Cortex of kidney (tissue), 1 donor: ENCODE measurements at places on chromosomes 2 and 18.

- no peak for DNase-seq
Measured at GRCh38 chr18:2846636-2847316, at the start of gene EMILIN2. TSS of gene EMILIN2 (plus strand) at chr18:2847006. CDS start at chr18:2847189, 183 bp downstream.

GRCh38 chr2:102048465-102048864, 56.7 kb downstream of the IL1R2 start:
- DNase-seq: no peak

GRCh38 chr18:48698707-48699106, 159.9 kb downstream of the CTIF start:
- no peak for DNase-seq

DNA sequence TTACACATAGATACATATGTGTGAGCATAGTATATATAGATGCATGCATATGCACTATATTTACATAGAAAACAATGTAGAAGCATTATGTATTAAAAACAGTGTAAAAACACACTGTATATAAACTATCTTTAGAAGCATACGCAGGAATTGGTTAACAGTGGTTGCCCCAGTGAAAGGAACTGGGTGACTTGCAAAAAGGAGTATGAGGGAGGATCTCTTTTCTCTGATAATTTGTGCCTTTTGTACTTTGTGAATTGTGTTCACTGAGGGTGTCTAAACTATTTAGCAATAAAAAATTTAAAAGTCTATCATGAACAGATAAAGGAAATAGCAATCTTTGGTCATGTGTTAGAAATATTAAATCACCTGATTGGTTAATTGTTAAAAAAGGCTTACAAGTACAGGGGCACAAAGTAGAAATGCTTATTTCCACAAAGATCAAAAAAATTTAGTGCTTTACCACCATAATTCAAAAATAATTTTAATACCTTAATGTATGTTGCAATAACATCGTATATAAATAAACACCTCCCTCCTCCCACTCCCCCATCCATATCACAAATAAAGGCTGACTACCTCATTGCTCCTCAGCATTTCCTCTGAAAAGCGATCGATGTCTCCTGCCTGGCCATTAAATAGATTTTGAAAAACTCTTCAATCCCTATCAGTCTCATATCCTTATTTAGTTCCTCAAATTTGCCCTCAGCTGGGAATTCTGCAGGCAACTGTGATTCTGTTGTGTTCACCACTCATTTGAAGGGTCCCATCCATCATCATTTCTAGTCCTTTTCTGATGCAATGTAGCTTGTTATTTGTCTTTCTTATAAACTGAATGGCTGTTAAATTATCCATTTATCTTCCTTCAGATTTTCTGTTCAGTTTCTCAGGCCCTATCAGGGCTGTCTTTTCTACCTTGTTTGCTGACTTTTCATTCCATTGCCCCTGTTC, 257.3 kb downstream of the AGPS start:
- DNase-seq: no peak

DNA sequence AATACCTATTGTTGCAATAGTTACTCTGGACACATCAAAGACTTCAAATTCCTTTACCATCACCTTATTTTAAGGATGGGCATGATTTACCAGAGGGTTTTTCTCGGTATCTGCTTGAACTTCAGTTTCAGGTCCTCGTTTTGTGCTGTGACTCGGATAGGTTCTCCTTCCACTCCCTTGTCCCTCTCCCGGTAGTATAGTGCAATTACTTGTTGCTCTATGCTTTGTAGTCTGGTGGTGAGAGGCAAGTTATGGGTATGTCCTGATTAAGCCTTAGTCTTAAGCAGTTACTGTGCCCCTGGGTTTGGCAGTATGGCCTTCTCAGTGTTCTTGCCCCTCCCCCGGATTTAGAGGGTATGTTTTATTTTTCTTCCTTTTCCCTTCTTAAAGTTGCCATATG, 96.6 kb downstream of the RHBDD1 start:
- no peak for DNase-seq

DNA sequence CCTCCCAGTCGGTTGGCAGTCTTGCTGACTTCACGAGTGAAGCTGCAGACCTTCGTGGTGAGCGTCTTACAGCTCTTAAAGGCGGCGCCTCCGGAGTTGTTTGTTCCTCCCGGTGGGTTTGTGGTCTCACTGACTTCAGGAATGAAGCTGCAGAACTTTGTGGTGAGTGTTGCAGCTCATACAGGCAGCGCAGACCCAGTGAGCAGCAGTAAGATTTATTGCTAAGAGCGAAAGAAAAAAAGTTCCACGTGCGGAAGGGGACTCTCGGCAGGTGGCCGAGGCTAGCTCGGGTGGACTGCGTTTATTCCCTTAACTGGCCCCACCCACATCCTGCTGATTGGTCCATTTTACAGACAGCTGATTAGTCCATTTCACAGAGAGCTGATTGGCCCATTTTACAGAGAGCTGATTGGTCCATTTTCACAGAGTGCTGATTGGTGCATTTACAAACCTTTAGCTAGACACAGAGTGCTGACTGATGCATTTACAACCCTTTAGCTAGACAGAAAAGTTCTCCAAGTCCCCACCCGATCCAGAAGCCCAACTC, 240.3 kb downstream of the LRATD1 start:
- no peak for DNase-seq

DNA sequence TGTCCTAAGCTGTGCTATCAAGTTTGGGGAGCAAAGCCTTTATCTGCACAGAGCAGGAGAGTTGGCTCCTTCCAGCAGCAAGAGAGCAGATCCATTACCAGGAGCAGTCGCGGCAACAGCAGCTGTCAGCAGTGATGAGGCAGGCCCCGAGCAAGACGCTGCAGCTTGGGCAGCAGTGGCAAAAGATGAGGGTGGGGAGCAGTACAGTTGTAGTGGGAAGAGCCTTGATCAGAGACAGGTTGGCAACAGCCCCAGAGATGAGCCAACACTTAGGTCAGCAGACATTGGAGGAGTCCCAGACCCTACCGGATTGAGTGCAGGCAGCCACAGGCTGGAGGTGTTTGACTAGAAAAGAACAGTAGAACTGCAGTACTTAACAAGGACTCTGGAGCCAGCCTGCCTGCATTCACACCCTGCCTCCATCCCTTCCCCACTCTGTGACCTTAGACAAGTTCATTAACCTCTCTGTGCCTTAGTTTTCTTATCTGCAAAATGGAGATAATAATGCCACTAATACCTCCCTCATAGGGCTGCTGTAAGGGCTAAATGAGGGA, 117.1 kb upstream of the SERTAD2 start:
- no peak for DNase-seq

GRCh38 chr2:16722677-16723076, 57.0 kb upstream of the CYRIA start:
- DNase-seq: no peak

DNA sequence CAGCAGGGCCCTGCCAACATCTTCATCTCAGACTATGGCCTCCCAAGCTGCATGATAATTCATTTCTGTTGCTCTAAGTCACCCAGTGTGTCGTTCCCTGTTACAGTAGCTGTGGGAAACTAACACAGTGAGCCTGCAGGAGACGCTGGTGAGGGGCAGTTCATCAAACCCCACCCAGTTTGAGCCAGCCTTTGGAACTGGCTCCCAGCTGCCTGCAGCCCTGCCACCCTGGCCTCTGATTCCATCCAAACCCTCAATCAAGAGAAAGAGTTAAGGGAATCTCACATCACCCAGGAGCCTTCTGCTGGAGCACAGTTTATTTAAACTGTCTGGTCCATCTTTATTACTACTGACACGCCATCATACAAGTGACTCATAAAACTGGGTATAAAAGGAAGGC, 64.9 kb upstream of the ZCCHC2 start:
- DNase-seq: no peak

DNA sequence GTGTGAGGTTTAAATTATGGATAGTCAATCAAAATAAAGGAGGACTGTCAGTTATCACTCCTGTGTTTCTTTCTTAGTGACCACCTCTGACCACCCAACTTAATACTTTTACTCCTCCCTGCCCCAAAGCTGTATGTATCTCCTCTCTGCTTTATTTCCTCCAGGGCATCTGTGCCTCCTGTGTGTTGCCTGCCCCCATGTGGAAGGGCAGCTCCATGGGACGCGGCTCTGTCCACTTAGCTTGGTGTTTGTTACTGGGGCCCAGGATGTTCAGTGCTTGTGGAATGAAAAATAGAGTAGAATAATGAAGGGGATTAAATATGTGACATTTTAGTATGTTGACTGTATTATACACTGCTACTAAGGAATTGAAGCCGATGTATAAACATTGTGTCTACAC, 9.8 kb downstream of the ACP1 start:
- no peak for DNase-seq

DNA sequence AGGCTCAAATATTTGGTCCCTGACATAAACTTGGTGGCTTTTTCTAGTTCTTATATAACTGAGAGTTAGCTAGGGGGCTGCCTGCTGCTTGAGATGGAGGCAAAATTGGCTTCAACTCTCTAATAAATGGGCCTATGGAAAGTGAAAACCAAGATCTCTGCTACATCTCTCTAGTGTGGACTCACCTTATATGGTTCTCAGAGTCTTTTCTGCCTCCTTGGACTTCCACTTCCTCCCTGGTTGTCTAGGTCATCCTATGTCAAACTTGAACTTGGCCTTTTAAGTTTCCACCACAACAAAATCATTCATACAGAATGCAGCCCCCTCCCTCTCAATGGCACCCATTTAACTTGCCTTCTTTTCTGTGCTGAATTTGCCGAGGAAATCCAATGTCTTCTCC, 23.9 kb upstream of the ARHGAP25 start:
- no peak for DNase-seq

GRCh38 chr2:26533661-26534060, 55.7 kb upstream of the OTOF start:
- no peak for DNase-seq

DNA sequence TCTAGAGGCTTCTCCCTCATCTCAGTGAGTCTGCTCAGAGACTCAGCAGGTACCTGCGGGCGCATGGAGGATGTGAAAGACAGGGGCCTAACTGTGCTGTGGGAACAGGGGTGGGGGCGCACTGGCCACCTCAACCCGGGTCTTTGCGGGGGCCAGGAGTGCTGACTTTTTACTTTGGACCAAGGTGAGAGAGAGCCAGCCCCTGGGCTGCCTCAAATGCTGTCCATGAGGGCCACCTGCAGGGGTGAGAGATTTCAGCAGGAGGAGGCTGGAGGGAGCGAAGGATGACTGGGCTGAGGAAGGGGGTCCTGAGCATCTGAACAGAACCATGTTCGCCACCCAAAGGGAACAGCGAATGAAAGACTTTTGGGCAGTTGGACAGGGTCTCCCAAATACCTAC, 129.4 kb downstream of the TNS1 start:
- no peak for DNase-seq

DNA sequence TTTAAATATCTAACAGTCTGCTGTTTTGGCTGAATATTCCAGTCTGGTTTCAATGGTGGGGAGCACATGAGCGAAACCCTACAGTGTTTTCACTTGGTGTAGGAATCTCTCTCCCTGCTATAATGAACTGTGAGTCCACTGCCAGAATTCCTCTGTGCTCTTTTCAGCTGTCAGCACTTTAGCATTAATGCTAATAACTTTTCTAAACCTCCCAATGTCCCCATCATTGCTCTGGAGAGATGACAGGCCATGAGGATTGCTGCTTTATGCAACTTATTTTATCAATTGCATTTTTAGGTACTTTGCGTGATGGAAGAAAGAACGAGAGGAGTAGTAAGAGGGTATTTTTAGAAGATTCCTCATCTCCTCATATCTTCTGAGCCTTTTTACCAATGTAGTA, 25.3 kb downstream of the STK39 start:
- DNase-seq: no peak

DNA sequence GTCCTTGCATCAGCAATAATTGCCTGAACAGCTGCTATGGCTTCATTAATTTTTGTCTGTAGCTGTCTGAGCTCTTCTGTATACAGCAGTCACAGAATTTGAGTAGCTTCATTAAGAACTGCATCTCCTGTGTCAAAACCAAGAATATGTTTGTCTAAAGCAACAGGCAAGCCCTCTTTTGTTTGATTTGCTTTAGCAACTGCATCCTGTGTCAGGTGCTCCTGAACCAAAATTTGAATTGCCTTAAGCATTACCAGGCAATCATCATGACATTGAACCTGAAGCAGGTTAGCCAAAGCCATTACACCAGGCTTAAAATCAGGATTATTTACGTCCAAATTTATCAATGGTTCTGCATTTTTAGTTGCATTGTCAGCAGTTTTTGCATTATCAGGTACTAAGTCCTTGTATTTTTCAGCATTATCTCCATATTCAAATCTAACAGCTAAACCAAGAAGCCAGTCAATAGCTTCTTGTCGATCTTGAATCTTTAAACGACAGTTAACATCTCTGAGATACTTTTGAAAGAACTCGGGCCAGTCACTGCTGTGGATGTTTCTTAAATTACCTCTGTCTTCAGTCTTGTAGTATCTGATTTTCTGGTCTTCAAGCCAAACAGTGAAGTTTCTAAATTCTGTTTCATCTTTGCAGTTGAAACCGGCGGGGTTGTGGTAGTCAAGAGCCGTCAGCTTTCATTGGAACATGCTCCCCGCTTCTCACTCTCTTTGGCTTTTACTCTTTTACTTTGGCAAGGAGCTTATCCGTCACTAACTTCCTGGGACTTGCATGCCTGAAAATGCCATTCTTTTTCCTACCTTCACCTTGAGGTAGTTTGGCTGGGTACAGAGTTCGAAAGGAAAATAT, 42.2 kb downstream of the MERTK start:
- no peak for DNase-seq

DNA sequence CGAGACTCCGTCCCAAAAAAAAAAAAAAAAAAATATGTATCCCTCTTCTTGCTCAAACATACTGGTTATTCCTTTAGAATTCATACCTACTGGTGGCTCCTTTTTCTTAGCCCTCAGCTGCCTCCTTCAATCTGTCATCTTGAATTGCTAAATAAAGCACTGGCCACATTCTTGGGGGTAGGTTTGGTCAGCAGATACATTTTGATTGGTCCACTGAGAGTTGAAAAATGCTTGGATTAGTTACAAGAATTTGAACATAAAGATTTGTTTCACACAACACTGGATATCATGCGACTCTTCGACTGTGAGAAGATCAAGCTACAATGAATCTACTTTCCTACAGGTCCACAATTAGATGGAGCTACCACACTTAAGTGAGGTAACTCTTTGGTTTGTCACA, 906.1 kb upstream of the SLC39A10 start:
- DNase-seq: no peak

DNA sequence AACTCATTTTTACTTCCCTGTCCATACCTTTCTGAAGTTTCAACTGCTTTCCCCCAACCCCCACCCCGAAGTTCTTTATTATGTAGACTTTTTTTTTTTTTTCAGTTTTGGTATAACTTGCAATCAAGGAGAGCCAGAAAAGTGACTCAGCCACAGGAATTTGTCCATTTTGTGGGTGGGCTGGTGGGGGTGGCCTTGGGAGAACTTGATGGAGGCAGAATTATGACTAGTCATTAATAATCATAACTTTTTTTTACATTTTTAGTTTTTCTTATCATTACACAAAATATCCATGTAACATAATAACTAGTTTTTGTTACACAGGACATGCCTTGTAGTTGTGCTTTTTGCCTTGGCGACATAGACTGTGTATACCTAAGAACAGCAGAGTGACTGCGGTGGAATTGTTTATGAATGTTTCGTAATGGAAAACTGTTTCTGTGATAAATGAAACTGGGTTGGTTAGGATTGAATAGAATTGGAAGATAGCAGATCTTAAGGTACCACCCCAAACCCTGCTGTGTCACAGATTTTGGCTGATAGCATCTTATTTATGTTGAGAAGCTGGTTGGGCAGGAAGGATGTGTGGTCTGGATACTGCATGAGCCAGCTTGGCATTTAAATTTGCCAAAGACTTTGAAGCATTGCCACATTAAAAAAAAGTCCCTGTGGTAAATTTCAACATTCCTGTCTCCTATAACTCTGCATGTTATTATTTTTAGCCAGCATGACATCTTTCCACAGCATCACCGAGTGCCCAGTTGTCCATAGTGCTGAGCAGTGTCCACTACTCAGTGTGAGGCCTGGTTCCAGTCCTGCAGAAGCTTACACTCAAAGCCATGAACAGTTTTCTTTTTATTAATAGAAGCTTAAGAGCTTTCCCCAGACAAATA, 30.7 kb downstream of the LYPD6B start:
- no peak for DNase-seq
